ENCODE measurements at places on chromosomes 3 and 15. TPM values are rescaled to one million over a fixed set of nuclear protein-coding genes. Genes with fewer than 3 reads are reported as not detected.

GRCh38 chr3:139291276-139292051 is 52.4 kb upstream of the MRPS22 start:
- no peak for DNase-seq

DNA sequence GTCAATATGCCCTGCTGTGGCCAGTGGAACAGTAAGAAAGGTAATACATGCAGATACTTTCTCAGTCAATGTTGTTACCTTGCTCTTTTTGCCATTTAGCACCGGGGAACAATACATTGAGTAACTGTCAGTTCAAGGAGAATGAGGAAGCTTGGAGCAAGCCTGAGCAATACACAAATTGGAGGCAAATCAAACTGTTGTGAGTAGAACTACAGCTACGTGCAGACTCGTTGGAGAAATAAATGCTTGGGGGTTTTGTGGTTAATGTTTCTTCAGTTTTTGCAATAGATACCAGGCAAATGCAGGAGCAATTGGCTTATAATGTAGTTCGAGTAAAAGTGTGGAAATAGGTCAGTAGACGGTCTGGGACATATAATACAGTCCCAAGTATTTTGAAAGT is 587.3 kb upstream of the ROBO1 start:
- DNase-seq, result no peak

- DNase-seq, result no peak
These were observed 210.5 kb upstream of the TLE3 start for GRCh38 chr15:70308011-70308734.

DNA sequence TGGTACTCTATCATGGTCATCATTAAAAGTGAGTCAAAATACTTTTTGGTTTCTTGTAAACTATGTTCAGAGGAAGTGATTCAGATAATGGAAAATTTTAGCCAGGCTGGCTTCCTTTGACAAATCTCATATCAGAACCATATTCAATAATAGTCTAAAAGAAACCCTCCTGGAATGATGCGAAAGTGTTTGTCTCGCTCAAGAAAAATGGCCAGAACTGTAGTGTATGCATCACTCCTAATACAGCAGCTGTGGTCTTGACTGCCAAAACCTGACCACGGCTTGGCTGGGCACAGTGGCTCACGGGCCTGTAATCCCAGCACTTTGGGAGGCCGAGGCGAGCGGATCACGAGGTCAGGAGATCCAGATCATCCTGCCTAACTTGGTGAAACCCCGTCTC is 35.6 kb upstream of the KCNMB2 start:
- no peak for DNase-seq

- DNase-seq, result no peak
These were observed 47.2 kb downstream of the OPA1 start for GRCh38 chr3:193640165-193640715.

GRCh38 chr15:78763796-78764241 is 47.4 kb downstream of the ADAMTS7 start:
- no peak for DNase-seq

DNA sequence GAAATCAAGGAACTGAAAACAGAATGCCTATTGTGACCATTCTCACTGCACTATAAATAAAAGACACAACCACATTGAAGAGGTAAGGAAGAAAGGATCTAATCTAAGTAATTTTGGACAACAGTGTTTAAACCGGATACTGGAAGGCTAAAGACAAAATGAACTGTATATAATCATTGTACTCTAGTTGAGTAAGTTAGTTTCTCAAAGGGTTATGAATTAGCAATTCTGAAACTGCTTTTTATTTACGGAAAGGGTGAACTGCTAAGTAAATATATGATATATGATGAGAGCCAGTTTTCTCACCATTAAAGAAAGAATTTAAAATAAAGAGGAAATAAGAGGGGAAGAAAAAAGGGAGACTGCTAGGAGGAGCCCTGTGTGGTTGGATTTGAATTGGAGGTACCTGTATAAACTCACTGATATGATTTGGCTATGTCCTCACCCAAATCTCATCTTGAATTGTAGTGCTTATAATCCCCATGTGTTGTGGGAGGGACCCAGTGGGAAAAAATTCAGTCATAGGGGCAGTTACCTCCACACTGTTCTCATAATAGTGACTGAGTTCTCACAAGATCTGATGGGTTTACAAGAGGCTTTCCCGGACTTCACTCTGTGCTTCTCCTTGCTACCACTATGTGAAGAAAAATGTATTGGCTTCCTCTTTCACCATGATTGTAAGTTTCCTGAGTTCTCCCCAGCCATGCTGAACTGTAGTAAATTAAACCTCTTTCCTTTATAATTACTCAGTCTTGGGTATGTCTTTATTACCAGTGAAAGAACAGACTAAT is 607.7 kb downstream of the PYDC2 start:
- no peak for DNase-seq

- no peak for DNase-seq
These were observed 490.4 kb upstream of the PROK2 start for GRCh38 chr3:72275331-72275751.

The FGF12 gene
- polyA plus RNA-seq, result 6.8 TPM

The SAXO2 gene
- 15.8 TPM for polyA plus RNA-seq

The LEKR1 gene
- 1.6 TPM for polyA plus RNA-seq

The NLGN1 gene
- polyA plus RNA-seq, result 9.0 TPM

The STAB1 gene
- polyA plus RNA-seq, result 46.5 TPM

The LRRN1 gene
- polyA plus RNA-seq, result 26.9 TPM

The KLHL40 gene
- polyA plus RNA-seq, result not detected

The CLRN1 gene
- polyA plus RNA-seq, result not detected

Measured in left lung (tissue), 14 donors.